ENCODE measurements at places on chromosomes 16 and 17.

GRCh38 chr17:13228225-13228624 lies 210.4 kb upstream of the ELAC2 start:
- DNase-seq = no peak

DNA sequence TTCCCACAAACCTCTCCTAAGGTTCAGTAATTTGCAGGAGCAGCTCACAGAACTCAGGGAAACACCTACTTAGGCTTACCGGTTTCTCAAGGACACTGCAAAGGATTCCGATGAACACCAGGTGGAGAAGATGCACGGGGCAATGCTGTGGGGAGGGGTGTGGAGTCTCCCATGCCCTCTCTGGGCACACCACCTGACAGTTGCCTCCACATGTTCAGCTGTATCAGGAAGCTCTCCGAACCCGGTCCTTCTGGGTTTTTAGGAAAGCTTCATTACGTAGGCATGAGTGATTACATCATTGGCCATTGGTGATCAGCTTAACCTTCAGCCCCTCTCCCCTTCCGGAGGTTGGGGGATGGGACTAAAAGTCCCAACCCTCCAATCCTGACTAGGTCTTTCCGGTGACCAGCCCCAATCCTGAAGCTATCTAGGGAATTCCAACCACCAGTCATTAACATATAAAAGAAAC lies 21.6 kb downstream of the C17orf58 start:
- DNase-seq = no peak

GRCh38 chr16:1794221-1794871 lies 841 bp upstream of the IGFALS start:
- DNase-seq = no peak

GRCh38 chr17:61158376-61158775 lies 241.3 kb upstream of the TBX2 start:
- DNase-seq = no peak

GRCh38 chr17:62162898-62163297 lies 97.8 kb upstream of the MED13 start:
- no peak for DNase-seq

DNA sequence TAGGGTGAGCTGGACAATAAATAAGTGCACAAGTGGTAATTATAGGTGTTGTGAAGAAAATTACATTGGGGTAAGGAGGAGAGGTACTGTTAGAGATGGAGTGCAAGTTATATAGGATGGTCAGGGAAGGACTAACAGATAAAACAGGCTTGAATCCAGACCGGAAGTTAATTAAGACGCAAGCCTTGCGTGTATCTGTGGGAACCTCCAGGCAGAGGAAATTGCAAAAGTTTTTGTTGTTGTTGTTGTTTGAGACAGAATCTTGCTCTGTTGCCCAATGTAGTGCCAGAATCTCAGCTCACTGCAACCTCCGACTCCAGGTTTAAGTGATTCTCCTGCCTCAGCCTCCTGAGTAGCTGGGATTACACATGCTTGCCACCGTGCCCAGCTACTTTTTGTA lies 2.4 kb upstream of the ZNF18 start:
- no peak for DNase-seq

GRCh38 chr16:21653571-21653970 lies 1.2 kb upstream of the IGSF6 start:
- no peak for DNase-seq

DNA sequence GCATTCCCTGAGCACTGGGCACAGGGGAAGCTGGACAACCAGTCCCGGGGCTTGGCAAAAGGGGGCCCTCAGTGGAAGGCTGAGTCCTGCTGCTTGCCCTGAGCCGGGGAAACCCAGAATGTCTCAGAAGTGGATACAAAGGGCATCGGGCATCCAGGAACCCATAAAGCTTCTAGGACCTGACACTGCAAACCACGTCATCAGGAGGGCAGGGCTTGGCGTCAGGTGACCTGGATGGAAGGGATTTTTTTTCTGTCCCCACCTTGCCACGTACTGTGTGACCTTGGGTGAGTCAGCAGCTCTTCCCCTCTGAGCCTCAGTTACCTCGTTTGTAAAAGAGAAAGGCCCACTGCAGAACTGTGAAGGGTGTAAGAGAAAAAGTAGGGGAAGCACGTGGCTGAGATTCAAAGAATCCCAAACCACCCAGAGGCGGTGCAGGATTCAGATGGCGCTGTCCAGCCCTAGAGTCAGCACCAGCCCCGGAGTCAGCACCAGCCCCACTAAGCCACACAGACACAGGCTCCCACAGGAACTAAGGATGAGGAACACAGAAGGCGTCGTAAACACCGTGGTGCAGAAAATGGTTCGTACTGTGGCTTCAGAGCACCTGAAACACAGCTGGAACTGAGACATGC lies 53.7 kb downstream of the C16orf95 start:
- no peak for DNase-seq

GRCh38 chr17:34172390-34172918 lies 82.6 kb upstream of the CCL2 start:
- DNase-seq = no peak
